CD4-positive, alpha-beta T cell treated with Interleukin-17A for 4 hours (primary cell): ENCODE measurements at places on chromosomes 5 and 9.

GRCh38 chr5:158451993-158452672 lies 593.2 kb upstream of the CLINT1 start:
- DNase-seq, result no peak

GRCh38 chr5:139690064-139690802 lies 42.1 kb downstream of the CXXC5 start:
- DNase-seq, result peak; percentile 32

DNA sequence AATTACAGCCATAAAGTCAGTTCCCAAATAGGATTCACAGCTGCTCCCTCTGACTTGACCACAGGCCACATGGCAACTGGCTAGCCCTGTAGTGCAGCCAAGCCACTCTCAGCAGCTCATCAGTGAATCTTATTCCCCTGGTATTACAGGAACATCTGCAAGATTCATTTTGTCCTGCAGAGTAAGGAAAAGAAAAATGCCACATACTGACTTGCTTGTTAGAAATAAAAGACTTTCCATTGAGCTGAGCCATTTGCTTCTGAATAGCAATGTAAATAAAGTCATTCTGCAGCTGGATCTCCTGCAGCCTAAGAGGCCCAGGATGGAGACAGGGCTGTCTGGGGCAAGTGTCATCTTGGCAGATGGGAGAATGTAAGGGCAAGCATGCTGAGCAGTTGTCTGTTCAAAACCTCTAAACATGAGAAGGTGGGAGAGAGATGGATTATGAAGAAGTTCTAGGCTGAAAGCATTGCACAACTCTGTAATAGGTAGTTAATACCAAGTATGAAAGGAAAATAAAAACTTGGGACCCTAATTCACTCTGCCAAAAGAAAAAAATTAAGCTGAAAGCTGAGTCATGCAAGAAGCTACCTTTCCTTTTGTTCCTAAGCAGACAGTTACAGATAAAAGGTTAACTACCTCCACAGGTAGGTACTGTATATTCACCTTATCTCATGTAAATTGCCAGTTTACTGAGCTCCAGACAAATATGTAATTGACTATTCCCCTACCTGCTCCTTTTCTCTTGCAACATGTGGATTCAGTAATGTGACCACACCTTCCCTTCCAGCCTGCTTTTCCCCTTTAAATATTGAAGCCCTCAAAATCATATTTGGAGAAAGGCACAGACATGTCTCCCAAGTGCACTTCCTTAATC lies 244.4 kb upstream of the RAI14 start:
- DNase-seq, result no peak

GRCh38 chr9:107982745-107983144 lies 493.2 kb upstream of the KLF4 start:
- DNase-seq, result no peak

DNA sequence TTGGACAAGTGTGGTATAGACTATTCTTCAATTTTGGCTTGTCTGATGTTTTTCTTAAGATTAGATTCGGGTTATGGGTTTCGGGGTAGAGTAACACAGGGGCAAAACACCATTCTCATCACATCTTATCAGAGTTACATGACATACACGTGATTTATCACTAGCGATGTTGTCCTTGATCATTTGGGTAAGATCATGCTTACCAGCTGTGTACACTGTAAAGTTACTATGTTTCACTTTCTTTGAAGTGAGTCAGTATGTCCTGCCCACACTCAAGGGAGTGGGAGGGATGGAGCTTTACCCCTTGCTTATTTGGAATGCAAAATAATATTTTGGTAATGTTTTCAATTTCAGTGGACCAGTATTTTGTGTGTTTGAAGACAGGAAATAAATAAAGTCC lies 101.8 kb upstream of the TAF11L2 start:
- DNase-seq, result no peak

- no peak for DNase-seq
These were observed 232.4 kb downstream of the PCSK1 start for GRCh38 chr5:96200641-96201040.
